ENCODE measurements at places on chromosomes 16 and 17. TPM values are rescaled to one million over a fixed set of nuclear protein-coding genes. Genes with fewer than 3 reads are reported as not detected.

GRCh38 chr16:4140652-4141051 lies 24.4 kb upstream of the ADCY9 start:
- peaks cover 18% of the 10 kb centered on the region for H3K4me1 ChIP-seq
- no peaks in the 10 kb centered on the region for H3K36me3 ChIP-seq
- H3K27ac ChIP-seq: no peak overlapping the region
- no peaks in the 10 kb centered on the region for H3K27me3 ChIP-seq

GRCh38 chr17:50508573-50509460 lies 578 bp downstream of the MYCBPAP start:
- no peak overlapping the region for H3K27ac ChIP-seq
- peaks cover 17% of the 10 kb centered on the region for H3K4me1 ChIP-seq
- H3K4me3 ChIP-seq: peak overlapping the region; percentile 57
- H3K36me3 ChIP-seq: no peaks in the 10 kb centered on the region
- H3K27me3 ChIP-seq: no peaks in the 10 kb centered on the region

- no peaks in the 10 kb centered on the region for H3K27me3 ChIP-seq
- H3K27ac ChIP-seq: no peak overlapping the region
- no peak overlapping the region for H3K4me3 ChIP-seq
- peaks cover 25% of the 10 kb centered on the region for H3K4me1 ChIP-seq
- DNase-seq: no peak
These were observed 1.4 kb downstream of the CCDC43 start for GRCh38 chr17:44688200-44688599.

GRCh38 chr16:53886482-53887378 lies 182.8 kb downstream of the FTO start:
- H3K4me1 ChIP-seq: no peaks in the 10 kb centered on the region
- H3K4me3 ChIP-seq: no peak overlapping the region
- H3K27me3 ChIP-seq: no peaks in the 10 kb centered on the region
- H3K27ac ChIP-seq: no peak overlapping the region
- no peak for DNase-seq

- DNase-seq: no peak
- H3K36me3 ChIP-seq: peaks cover 6% of the 10 kb centered on the region
- H3K27ac ChIP-seq: no peak overlapping the region
- H3K27me3 ChIP-seq: no peaks in the 10 kb centered on the region
These were observed 115.9 kb downstream of the ANKRD11 start for GRCh38 chr16:89374393-89374960.

PROCA1 gene
- polyA plus RNA-seq: 8.9 TPM

- no peaks in the 10 kb centered on the region for H3K4me1 ChIP-seq
- no peak overlapping the region for H3K4me3 ChIP-seq
- no peak overlapping the region for H3K27ac ChIP-seq
- no peak for DNase-seq
These were observed 409.6 kb upstream of the CDH11 start for GRCh38 chr16:65531475-65531874.

Data from CD14-positive monocyte (primary cell).